Stimulated activated CD4-positive, alpha-beta T cell treated with anti-CD3 and anti-CD28 coated beads, Interleukin-12 subunit alpha, Interleukin-12 subunit beta, amount 100 ng/mL, for 4 hours (primary cell): ENCODE measurements at places on chromosomes 7 and 10.

- peak; percentile 71 for DNase-seq
Measured at GRCh38 chr10:5317547-5318107, 47.1 kb upstream of the UCN3 start.

DNA sequence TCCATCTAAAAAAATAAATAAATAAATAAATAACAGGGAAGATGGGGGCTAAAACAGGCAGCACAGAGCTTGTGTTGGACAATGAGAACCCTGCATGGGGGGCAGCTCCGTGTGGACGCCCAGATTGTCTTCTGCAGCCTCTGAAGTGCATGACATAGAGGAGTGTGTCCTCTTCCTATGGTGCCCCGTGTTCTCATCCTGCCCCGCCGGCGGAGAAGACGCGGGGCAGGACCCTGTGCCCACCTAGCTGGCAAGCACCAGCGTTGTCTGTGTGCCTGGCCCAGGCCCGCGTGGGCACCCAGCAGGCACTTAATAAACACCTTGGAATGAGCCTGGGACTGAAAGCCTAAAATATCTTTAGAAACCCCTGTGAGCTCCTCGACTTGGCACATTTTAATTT lies 88.7 kb upstream of the DNAAF5 start:
- DNase-seq: no peak

DNA sequence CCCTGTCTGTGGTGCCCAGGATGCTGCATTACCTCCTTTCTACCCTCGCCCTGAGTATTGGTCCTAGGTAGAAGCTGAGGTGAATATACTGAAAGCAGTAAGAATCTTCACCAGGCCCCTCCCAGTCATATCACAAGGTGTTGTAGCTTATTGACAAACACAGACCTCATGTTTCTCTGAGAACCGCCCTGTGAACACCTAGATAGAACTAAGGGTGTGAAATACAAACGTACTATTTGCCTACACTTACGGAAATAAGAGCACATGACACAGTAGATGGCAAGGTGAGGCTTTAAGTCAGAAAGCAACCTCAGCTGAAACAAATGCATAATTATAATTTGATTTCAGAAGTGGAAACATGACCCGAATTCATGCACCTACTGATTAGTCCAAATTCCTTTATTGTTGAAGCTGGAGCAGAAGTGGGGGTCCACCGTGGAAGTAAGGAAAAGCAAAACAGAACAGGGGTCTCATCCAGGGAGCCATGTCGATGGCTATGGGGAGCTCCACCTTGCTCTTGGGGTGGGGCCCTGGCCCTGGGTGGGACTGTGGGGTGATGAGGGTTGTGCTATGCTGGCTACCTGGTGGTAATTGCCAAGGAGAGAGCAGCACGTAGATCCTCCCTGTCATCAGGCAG lies at the start of gene NPSR1:
NPSR1 (plus strand) TSS at position 587 of the 637 bp plus-strand sequence. CDS start 195 bp downstream, outside the sequence.
- no peak for DNase-seq

DNA sequence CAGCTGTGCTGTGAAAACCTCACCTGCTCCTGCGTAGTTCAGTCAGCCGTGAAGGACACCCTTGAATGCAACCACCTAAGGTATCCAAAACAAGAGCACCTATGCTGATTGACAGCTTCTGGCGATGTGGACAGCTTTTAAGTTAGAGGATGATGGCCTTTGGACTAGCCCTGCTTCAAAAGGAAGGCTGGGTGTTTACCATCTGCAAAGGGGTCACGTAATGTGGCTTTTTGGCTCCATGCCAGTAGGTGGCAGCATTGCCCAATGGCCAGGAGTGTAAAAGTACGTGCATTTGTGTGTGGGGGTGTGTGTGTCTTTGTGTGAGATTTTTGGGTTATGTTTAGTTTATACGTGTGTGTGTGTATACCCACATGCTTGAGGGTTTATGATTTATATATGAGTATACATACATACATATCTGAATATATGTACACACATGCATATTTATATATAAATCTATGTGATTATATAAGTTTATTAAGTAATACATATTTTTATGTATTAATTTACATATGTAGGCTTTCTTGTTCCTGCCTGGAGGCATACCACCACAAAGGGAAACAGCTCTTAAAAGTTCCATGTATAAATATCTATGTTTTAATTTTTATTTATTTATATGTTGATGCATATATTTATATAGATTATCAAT lies 236.3 kb upstream of the ANKRD30A start:
- peak; percentile 34 for DNase-seq

GRCh38 chr7:106589198-106589879 lies 71.6 kb downstream of the CCDC71L start:
- DNase-seq: no peak

- no peak for DNase-seq
Measured at GRCh38 chr10:34360984-34361383, 454.1 kb downstream of the PARD3 start.

DNA sequence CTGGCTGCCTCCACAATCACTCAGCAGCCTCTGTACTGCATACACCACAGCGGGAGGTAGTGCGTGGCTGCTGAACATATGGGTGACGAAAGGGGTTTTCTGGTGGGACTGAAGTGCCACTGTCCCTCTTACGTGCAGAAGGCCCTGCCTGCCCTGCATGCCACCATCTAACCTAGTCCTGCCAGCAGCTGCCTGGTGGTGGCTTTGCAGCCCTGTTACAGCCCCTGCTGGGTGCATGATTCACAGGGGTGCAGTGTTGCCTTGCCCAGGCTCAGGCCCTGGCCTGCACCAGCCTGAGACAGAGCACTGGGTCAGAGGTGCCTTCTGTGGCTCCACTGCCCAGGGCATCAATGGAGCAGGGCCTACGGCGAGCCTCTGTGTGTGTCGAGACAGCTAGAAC lies 50.1 kb downstream of the SYPL1 start:
- DNase-seq: no peak

- no peak for DNase-seq
Measured at GRCh38 chr10:69446229-69446628, 5.0 kb upstream of the TSPAN15 start.

GRCh38 chr7:99469381-99470065 lies 3.2 kb upstream of the ZNF789 start:
- DNase-seq: no peak

DNA sequence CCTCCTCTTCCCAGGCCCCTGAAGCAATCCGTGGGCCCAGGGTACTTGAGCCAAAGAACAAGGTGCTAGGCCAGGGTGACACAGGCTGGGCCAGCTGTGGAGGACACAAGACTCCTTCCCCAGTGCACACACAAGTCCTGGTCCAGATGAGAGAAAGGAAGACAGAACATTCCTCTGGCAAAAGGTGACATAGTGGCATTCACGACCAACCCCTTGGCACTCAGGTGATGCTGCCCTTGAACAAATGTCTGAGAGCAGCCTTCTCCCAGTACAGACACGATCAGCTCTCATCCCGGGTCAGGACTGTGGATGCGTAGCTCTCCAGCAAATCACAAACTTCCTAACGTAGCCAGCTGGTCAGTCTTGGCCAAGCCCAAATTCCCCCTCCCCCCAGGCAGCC lies 118.5 kb downstream of the OAT start:
- no peak for DNase-seq

GRCh38 chr7:47046949-47047348 lies 535.0 kb downstream of the TNS3 start:
- DNase-seq: no peak

GRCh38 chr10:6333973-6334372 lies 131.2 kb downstream of the PFKFB3 start:
- no peak for DNase-seq

DNA sequence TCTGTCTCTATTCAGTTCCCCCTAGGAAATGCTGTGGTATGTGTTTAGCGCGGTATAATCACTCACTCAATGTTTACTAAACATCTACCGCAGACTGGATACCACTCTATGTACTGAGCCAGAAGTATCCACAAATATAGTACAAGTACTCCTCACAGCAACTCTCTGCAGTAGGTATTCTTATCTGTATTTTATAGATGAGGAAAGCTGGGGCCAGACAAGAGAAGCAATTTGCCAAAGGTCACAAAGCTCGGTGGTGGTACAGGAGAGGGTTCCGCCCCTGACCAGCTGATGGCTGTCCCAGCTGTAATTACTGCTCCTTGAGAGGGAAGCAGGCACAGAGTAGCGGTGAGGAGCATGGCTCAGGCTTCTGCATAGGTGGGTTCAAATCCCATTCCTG lies 184.1 kb downstream of the DOCK4 start:
- no peak for DNase-seq

DNA sequence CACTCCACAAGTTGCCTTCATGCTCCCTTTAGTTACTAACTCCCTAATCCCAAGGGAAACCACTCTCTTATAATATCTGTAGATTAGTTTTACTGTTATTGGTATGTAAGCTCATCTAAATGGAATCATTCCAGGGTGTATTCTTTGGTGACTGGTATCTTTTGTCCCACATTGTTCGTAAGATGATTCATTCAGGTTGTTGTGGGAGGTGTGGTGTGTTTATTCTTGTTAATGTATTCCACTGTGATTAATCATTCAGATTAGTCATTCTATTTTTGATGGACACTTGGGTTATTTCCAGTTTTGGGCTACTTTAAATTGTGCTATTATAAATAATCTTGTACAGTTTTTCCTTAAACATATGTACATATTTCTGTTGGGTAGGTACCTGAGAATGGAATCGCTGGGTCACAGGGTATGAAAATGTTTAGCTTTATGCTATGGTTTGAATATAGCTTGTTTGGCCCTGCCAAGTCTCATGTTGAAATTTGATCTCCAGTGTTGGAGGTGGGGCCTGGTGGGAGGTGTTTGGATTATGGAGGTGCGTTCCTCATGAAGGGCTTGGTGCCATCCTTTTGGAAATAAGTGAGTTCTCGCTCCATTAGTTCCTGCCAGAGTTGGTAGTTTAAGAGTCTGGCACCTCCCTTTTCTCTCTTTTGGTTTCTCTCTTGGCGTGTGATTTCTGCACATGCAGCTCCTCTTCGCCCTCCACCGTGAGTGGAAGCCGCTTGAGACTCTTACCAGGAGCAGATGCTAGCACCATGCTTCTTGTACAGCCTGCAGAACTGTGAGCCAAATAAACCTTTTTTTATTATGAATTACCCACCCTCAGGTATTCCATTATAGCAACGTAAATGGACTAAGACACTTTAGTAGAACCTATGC lies 13.8 kb downstream of the BTRC start:
- DNase-seq: no peak

GRCh38 chr7:21887353-21887752 lies 58.3 kb downstream of the CDCA7L start:
- no peak for DNase-seq

- DNase-seq: no peak
Measured at GRCh38 chr10:47456794-47457527, 27.0 kb downstream of the ANXA8 start.

- no peak for DNase-seq
Measured at GRCh38 chr10:94349327-94349726, 13.4 kb downstream of the NOC3L start.

- no peak for DNase-seq
Measured at GRCh38 chr7:78953090-78953489, 500.4 kb downstream of the MAGI2 start.

DNA sequence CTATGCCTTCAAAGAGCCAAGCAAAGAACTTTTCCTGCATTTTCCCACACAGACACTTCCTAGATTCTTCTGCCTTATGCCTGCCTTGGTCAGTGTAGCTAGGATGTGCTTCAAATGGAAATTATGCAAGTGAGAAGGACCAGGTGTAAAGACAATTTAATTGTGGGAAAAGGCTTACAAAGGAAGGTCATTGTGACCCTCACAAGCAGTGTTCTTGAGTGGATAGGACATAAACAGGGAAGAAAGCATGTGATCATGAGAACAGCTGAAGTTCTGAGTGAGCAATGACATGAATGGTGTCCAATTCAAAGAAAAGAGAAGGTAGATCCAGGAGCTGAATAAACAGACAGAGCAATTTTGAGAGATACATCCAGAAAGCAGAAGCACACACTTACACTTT lies 1.3 kb upstream of the PIP start:
- DNase-seq: no peak

GRCh38 chr10:63712717-63713115 lies 191.5 kb downstream of the REEP3 start:
- DNase-seq: no peak

- DNase-seq: no peak
Measured at GRCh38 chr7:12951397-12951801, 264.0 kb downstream of the ARL4A start.

- DNase-seq: no peak
Measured at GRCh38 chr10:80253266-80253962, 36.0 kb downstream of the MAT1A start.

GRCh38 chr7:106653488-106653887 lies 7.5 kb downstream of the CCDC71L start:
- no peak for DNase-seq

DNA sequence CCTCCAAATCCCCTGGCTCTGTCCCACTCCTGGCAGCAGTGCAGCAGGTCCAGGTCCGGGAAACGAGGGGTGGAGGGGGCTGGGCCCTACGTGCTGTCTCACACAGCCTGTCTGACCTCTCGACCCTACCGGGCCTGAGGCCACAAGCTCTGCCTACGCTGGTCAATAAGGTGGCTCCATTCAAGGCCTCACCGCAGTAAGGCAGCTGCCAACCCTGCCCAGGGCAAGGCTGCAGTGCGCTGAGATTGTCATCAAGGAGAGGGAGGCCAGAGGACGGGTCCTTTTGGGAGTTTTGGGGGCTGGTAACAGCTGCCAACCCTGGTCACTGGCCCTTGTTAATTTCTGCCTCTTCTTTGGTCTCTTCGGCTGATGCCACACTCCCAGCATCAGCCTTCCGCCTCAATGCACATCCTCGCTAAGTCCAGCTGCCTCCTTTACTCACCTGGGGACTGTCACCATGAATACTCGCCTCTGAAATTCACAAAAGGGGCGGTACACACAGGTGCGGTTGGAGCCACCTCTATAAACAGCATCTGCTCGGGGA lies 3.5 kb downstream of the EPO start:
- no peak for DNase-seq

DNA sequence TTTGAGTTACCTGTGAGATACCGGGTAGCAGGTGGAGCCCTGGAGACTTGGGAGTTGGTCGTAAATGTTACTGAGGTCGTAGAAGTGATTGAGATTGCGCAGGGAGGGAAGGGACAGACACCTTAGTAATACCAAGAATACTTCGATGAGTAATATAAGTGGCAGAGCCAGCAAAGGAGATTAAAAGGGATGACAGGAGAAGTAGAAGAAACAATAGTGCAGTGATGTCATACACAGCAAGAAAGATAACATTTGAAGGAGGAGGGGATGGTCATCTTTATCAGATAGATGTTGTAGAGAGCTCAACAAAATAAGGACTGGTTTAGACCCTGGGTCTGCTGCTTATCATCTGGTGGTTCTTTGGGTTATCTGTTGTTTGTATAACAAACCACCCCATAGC lies 5.0 kb downstream of the BCCIP start:
- DNase-seq: no peak

DNA sequence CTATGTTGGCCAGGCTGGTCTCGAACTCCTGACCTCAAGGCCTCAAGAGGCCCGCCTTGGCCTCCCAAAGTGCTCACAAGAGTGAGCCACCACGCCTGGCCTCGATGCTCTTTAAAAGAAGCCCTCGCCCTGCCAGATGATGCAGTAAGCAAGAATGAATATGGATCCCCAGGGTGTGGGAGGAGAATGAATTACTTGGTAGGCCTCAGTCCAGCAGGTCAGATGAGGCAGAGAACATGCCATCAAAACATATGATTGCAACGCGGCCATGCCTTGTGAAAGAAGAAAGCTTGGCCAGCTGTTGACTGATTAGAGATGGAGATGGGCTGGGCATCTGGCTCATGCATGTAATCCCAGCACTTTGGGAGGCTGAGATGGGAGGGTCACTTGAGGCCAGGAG lies 68.7 kb downstream of the CAMK1D start:
- DNase-seq: no peak

GRCh38 chr10:60262647-60263126 lies 127.0 kb downstream of the ANK3 start:
- no peak for DNase-seq
